ENCODE measurements at places on chromosomes 2 and 18.

DNA sequence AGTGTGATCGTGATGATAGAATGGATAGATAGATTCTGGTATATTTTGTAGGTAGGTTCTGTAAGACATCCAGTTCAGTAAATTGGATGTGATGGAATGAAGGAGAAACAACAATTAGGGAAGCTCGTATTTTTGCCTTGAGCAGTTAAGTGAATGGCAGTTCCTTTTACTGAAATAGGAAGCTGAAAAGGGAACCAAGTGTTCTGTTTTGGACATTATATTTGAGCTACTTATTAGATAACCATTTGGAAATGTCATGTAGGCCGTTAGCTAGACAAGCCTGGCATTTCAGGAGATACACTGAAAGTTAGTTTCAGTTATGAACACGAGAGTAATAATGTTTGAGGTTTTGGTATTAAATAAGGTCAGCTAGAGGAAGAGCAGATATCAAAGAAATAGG lies 41.5 kb downstream of the MARCHF7 start:
- DNase-seq = no peak

- DNase-seq = no peak
Measured at GRCh38 chr2:232058931-232059330, 97.4 kb downstream of the DIS3L2 start.

DNA sequence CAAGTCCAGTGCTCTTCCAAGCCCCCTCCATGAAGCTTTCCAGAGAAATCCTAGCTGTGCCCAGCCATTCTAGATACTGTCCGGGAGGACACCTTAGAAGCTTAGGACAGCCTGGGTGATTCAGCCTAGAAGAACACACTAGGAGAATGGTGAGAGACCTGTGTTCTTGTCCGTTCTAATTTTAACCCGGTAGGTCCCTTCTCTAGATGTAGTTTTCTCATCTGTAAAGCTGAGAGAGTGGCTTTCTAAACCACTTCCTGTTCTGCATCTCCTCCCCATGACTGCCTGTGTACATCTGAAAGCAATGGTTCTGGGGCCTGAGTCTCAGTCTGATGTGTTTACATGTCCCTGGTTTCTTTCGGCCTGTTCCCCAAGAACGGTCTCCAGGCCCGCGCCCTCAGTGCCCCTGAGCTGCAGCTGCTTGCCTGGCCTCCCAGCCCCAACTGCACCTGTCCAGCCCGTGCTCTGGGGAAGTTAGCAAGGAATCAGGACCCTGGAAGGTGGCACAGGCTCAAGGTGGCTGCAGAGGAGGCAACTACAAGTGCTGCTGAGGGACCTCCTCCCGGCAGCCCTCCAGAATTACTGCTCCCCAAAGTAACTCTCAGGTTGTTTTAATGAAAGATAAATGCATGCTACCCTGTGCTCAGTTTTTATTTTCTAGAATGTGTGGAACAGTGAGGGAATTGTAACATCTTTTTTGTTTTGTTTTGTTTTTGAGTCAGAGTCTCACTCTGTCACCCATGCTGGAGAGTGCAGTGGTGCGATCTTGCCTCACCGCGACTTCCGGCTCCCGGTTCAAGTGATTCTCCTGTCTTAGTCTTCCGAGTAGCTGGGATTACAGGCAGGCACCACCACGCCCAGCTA lies 105.9 kb downstream of the LBH start:
- DNase-seq = no peak

DNA sequence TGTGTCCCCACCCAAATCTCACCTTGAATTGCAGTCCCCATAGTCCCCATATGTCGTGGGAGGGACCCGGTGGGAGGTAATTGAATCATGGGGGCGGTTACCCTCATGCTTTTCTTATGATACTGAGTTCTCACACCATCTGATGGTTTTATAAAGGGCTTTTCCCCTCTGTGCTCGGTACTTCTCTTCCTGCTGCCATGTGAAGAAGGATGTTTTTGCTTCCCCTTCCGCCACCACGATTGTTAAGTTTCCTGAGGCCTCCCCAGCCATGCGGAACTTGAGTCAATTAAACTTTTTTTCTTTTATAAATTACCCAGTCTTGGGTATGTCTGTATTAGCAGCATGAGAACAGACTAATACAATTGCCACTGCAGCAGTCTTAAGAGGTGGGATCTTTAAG lies 134.9 kb downstream of the LTBP1 start:
- no peak for DNase-seq

- no peak for DNase-seq
Measured at GRCh38 chr2:83665154-83665553, 793.9 kb downstream of the SUCLG1 start.

GRCh38 chr18:55444536-55444935 lies 143.5 kb downstream of the TCF4 start:
- no peak for DNase-seq

- DNase-seq = no peak
Measured at GRCh38 chr2:174662459-174662858, 64.9 kb upstream of the WIPF1 start.

DNA sequence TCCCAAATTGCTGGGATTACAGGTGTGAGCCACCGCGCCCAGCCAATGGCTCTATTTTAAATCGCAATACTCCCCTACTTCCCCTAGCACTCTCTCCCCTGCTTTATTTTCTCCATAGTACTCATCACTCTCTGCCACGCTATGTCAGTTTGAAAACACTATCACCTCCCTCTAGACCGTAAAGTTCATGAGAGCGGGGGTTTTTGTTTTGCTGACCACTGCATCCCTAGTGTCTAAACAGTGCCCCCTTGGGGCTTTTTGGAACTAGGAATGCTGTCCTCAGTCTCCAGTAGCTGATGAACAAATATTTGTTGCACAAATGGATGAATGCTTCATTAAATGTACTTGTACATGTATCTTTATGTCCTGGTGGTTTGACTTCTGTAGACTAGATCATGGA lies 44.1 kb downstream of the ATOH8 start:
- DNase-seq = no peak

DNA sequence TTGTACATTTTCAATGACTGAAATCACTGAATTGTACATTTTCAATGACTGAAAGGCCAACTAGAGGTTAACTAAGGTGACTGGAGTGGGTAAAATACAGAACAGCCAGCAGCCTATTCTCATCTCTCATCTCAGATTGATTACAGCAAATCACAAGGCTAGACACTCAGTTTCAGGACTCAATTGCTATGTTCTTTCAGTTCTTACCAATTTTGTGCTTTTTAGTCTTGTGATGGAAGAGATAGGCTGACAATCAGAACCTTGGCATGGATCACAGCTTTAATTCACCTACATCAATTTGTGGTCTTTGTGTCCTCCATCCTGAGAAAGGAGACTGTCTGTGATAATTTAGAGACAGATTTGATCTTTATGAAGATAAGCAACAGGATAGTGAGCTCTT lies 124.7 kb downstream of the GULP1 start:
- DNase-seq = no peak

DNA sequence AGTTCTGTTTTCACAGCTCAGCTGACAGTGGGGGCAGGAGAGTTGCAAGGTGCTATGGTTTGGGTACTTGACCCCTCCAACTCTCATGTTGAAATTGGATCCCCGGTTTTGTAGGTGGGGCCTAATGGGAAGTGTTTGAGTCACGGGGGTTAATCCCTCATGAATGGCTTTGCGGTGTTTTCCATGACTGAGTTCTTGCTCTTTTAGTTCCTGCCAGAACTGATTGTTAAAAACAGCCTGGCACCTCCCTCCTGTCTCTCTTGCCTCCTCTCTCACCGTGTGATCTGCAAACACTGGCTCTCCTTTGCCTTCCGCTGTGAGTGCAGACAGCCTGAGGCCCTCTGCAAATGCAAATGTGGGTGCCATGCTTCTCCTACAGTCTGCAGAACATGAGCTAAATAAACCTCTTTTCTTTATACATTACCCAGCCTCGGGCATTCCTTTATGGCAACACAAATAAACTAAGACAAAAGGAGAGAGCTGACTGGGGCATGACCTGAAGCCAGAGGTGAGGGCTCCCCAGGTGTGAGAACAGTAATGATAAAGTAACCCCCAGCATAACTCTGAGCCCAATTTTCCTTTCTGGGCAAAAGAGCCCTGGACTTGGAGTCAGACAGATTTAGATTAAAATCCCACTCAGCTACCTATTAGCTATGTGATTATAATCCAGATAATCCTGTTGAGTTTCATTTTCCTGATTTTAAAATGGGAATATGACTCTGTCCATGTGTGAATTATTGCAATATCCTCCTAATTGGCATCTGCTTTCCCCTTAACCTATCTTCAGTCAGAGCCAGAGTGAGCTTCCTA lies 64.9 kb upstream of the CAPN13 start:
- DNase-seq = no peak

DNA sequence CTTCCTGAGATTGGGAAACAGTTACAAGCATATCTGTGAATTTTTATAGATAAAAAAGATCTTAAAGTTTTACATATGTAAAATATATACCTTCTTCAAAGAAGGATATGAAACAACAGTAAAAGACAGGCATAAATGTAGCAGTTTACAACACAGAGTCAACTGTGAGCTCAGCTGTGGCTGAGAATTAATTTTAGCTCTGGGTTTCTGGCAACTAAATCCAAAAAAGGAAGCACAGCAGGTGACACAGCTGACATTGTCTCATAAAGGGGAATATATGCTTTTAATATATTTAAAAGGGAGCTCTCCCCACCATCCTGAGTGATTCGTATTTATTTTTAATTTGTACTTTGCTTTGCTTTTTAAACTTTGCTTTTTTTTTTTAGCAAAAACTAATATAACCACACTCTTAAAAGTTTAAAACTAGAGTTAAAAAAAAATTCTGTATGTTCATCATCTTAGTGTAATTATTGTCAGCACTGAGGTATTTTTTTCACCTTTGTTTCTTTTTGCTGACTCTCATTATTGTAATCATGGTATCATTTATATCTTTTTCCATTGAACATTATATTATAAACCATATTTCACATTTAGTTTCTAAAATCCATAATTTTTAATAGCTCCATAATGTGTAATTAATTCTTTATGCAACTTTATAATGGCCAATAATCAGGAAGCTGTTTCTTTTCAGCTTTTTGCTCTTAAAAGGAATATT lies 6.7 kb downstream of the TUBB6 start:
- no peak for DNase-seq

GRCh38 chr2:165610591-165611029 lies 141.1 kb downstream of the CSRNP3 start:
- no peak for DNase-seq

DNA sequence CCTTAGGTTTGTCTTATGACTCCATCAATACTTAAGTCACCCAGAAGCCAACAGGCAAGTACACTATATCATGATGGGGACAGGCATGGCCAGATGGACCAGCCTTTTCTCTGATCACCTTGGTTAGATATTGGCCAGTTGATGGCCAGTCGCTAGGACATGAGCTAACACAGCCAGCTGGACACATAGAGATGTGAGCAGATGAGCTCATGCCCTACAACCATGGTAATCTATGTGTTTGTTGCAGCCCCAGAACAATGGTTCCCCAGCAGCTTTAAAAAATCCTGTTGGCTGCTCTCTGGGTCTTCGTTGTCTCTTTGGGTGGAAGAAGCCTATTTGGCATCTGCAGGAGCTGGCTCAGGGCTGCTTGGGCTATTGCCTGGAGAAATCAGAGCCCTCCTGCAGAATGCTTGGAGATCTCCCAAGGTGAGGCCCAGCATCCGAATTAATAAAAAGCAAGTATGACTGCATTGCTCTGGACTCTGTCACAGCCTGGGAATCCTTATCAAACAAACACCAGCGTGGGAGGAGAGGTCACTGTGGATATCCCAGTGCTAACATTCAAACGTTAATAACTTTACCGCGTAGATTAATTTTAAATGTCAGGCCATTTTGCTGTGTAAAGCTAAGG lies 62.3 kb upstream of the KLHL29 start:
- DNase-seq = no peak

- no peak for DNase-seq
Measured at GRCh38 chr2:52881606-52882005, 886.0 kb upstream of the CHAC2 start.

GRCh38 chr2:64277101-64277849 lies 133.1 kb upstream of the PELI1 start:
- no peak for DNase-seq

- DNase-seq = no peak
Measured at GRCh38 chr2:239928391-239929350, 96.5 kb downstream of the NDUFA10 start.

Data from stimulated activated CD8-positive, alpha-beta memory T cell treated with anti-CD3 and anti-CD28 coated beads, Interleukin-4, amount 100 ng/mL, for 1 hour (primary cell).